Tibial nerve (tissue), 4 donors: ENCODE measurements at places on chromosomes 12 and 14. TPM values are rescaled to one million over a fixed set of nuclear protein-coding genes. Genes with fewer than 3 reads are reported as not detected.
A peak's percentile ranks its signal among the peaks of the same experiment; 100 is the strongest.

The DTX1 gene
- total RNA-seq, result 38.1 TPM

The SSTR1 gene
- 1.1 TPM for total RNA-seq

The PLA2G1B gene
- not detected for total RNA-seq

The RNF212B gene
- not detected for total RNA-seq

DNA sequence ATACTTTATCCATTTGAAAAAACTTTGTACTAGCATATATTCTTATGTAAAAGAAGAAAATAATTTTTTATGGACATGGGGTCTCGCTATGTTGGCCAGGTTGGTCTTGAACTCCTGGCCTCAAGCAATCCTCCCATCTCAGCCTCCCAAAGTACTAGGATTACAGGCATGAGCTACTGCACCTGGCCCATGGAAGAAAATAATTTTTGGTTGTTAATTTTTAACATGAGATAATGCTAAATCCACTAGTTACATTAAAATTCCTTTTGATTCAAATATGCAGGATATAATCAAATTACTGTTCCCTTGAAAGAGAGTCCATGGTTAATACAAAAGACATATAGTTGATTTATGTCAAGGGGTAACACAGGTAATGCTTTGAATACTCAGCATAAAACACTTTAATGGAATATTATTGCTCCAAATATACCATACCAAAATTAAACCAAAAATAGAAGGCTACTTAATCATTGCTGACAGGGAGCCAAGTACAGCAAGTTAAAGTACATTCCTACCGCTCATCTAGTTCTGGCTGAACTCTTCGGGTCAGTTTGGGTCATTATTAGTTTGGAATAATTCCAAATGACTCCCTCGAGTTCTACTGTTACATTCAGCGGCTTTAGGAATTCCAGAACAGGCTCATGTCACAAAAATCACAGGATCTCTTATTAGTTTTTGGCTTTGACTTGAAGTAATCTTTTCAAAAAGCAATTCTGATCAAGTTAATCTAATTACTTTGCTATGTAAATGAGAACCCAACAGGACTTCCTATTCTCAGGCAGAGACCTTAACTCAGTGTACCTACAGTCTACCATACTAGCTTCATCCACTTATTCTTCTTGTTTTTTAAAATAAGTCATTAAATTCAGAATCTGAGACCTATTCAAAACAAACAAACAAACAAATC, 6.1 kb downstream of the SOS2 start:
- no peak overlapping the region for H3K4me3 ChIP-seq
- peaks cover 34% of the 10 kb centered on the region for H3K4me1 ChIP-seq
- DNase-seq, result no peak
- H3K27ac ChIP-seq, result peak overlapping the region; percentile 11

- no peaks in the 10 kb centered on the region for H3K36me3 ChIP-seq
- peaks cover 5% of the 10 kb centered on the region for H3K4me1 ChIP-seq
- no peak overlapping the region for H3K4me3 ChIP-seq
Observed at GRCh38 chr12:130846369-130846768, 7.3 kb upstream of the STX2 start.

DNA sequence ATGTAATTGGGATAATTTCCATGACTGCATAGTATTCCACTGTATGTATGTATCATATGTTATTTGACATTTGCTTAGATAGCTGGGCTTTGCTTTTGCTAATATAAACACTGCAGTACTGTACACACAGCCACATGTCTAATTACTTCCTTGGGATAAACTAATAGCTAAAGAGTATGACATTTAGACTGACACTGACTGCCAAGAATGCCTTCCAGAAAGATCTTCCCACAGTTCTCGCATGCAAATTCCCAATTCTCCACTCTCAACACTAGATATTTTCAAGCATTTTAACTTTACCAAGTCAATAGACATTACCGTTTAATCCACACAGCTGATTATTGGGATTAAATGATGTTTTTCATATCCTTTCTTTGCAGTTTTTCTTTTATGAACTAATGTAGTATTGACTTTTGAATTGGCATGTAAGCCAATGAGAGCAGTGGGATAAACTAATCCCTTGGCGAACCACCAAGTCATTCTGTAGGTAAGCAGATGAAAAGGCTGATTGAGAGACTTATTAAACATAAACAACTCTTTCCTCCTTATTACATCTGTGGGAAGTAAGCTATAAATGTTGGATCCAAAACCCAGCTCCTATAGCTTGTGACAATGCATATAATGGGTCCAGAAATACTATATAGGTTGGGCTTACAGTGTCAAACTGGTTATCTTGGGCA, 55.5 kb downstream of the STON2 start:
- no peak for DNase-seq
- no peaks in the 10 kb centered on the region for H3K27me3 ChIP-seq
- H3K27ac ChIP-seq, result no peak overlapping the region
- H3K4me1 ChIP-seq, result peaks cover 30% of the 10 kb centered on the region

- H3K4me3 ChIP-seq, result no peak overlapping the region
- no peaks in the 10 kb centered on the region for H3K27me3 ChIP-seq
- no peak for DNase-seq
- no peak overlapping the region for H3K27ac ChIP-seq
Observed at GRCh38 chr12:65081496-65081895, 39.6 kb downstream of the WIF1 start.

GRCh38 chr12:116113398-116114130, 163.9 kb downstream of the MED13L start:
- H3K4me3 ChIP-seq, result no peak overlapping the region
- no peaks in the 10 kb centered on the region for H3K4me1 ChIP-seq
- no peak for DNase-seq
- H3K27me3 ChIP-seq, result no peaks in the 10 kb centered on the region

DNA sequence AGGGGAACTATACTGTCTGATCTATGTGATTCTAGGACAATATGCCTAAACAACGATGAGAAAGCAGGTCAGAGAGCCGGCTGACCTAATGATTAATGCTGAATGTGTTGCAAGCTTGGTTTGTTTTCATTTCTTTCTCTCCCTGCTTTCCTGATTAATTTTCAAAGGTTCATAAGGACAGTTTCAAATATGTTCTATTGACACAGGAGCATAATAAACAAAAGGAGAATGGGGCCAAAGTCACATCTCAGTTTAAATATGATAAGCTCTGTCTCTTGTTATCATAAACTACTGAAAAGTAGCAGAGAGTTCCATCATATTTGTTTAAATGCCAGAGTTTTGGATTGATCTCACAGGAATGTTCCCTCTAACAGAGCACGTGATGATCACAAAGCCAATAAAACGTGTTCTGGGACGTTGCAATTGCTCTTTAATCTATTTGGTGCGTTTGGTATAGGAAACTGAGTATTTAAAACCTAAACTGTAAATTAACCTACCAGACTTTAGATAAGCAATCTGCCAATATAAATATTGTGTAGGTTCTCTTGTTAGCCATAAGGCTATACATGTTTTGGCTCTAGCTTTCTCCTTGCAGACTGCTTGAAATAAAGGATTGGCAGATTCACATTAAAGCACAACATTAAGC, 3.7 kb upstream of the HSD17B6 start:
- no peak overlapping the region for H3K4me3 ChIP-seq
- no peak overlapping the region for H3K27ac ChIP-seq
- no peaks in the 10 kb centered on the region for H3K36me3 ChIP-seq
- no peaks in the 10 kb centered on the region for H3K4me1 ChIP-seq
- DNase-seq, result no peak

- H3K4me1 ChIP-seq, result peaks cover 9% of the 10 kb centered on the region
- H3K4me3 ChIP-seq, result no peak overlapping the region
- no peak overlapping the region for H3K27ac ChIP-seq
- H3K27me3 ChIP-seq, result no peaks in the 10 kb centered on the region
- no peaks in the 10 kb centered on the region for H3K36me3 ChIP-seq
Observed at GRCh38 chr12:104618691-104619090, 161.9 kb downstream of the CHST11 start.

DNA sequence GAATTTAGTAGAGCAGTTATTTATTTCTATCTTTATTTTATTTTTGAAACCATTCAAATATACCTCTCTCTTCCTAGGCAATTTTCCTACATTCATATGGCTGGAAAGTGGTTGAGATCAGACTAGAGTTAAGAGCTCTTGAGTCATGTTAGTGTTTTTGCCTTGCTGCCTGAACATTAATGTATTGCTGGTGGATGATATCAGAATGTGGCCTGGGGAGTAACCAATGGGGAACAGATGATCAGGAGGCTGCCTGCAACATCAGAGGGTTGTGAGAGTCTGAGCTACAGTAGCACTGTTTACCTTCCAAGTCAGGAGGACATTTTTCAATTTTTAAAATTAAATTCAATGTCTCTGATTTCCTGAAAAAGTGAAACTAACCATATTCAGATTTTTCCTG, 166.3 kb upstream of the TRHDE start:
- no peaks in the 10 kb centered on the region for H3K27me3 ChIP-seq
- no peak overlapping the region for H3K4me3 ChIP-seq
- H3K27ac ChIP-seq, result no peak overlapping the region
- H3K36me3 ChIP-seq, result no peaks in the 10 kb centered on the region

- no peak overlapping the region for H3K27ac ChIP-seq
- no peaks in the 10 kb centered on the region for H3K36me3 ChIP-seq
- H3K27me3 ChIP-seq, result no peaks in the 10 kb centered on the region
- no peaks in the 10 kb centered on the region for H3K4me1 ChIP-seq
- DNase-seq, result no peak
- H3K4me3 ChIP-seq, result no peak overlapping the region
Observed at GRCh38 chr12:31603546-31604009, 12.6 kb upstream of the DENND5B start.
